ENCODE measurements at places on chromosomes 1 and 21. TPM values are rescaled to one million over a fixed set of nuclear protein-coding genes. Genes with fewer than 3 reads are reported as not detected.

GRCh38 chr21:39388811-39389155 lies 39.9 kb upstream of the HMGN1 start:
- H3K27me3 ChIP-seq, result no peaks in the 10 kb centered on the region
- no peak for DNase-seq
- no peak overlapping the region for H3K27ac ChIP-seq
- H3K4me1 ChIP-seq, result peaks cover 17% of the 10 kb centered on the region
- peaks cover 4% of the 10 kb centered on the region for H3K36me3 ChIP-seq

DNA sequence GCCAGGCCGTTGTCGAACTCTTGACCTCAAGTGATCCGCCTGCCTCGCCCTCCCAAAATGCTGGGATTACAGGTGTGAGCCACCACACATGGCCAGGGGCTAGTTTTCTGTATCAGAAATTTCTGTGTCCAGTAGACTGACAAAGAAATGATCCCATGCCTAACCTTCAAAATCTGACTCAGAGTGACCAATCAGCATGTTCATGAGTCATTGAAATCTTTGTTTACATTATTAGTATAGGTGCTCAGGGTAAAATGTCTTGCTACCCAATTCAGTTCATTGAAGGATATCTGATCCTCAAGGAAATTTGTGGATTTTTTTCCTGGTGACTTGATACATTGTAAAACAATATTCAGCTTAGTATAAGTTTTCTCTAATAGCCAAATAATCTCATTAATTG lies 11.0 kb upstream of the LDLRAD2 start:
- H3K27ac ChIP-seq, result no peak overlapping the region
- no peaks in the 10 kb centered on the region for H3K4me1 ChIP-seq
- no peak for DNase-seq
- H3K27me3 ChIP-seq, result no peaks in the 10 kb centered on the region
- no peaks in the 10 kb centered on the region for H3K36me3 ChIP-seq

The FLG gene
- total RNA-seq, result not detected

The GBP4 gene
- not detected for total RNA-seq

The WDR47 gene
- total RNA-seq, result 12.1 TPM
